ENCODE measurements at places on chromosomes 3 and 15. TPM values are rescaled to one million over a fixed set of nuclear protein-coding genes. Genes with fewer than 3 reads are reported as not detected.

The C2CD4A gene
- not detected for total RNA-seq

The CHST2 gene
- total RNA-seq, result 24.8 TPM

DNA sequence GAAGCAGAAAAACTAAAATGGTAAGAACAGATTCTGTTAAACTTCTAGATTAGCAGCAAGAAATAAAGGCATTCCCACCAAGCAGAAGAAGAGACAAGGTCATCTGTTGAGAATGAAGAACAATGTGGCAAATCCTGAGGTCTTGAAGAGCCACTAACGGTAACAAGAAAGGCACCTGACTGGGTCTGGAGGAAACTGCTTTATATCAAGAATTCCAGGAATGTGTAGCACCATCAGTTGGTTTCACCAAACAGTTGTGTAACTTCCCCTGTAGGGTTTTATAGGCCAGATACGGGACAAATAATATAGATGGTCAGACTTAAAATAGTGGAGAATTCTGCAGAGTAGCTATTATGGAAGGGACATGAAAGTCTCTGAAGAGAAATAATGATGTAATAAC is 57.3 kb downstream of the ACAP2 start:
- DNase-seq, result no peak

The PLSCR1 gene
- total RNA-seq, result 44.6 TPM

- DNase-seq, result no peak
Observed at GRCh38 chr15:23437673-23438072, 9.4 kb downstream of the GOLGA6L2 start.

The HESX1 gene
- 0.39 TPM for total RNA-seq

DNA sequence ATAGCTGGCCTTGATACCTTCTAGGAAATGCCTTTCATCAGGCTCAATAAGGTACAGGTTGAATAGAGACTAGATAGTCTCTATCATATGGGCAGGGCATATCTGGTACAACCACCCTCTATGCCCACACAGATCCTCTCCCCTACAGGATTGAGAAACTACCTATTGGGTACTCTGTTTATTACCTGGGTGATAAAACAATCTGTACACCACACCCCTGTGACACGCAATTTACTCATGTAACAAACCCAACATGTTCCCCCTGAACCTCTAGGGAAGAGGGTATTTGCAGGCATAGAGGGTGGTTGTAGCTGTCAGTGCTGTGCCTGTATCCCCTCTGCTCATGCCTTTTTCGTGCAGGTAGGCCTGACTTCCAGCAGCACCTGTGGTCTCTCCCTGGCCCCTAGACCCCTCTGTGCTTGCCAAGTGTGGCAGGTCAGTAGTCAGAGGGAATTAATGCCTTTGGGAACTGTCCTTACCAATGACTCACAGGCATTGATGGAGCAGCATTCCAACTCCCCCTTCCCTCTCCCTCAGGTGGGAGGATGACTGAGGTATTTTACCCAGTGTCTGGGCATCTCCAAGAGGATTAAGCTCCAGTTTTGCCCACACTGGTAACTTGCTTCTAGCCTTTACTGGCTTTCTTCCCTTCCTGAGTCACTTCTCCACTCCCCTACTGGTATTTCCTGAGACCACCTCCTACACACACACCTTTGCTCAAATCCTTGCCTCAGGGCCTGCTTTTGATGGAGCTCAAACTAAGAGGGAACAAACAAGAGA is 18.3 kb downstream of the CLSTN2 start:
- DNase-seq, result no peak

The CTXN2 gene
- 0.10 TPM for total RNA-seq

DNA sequence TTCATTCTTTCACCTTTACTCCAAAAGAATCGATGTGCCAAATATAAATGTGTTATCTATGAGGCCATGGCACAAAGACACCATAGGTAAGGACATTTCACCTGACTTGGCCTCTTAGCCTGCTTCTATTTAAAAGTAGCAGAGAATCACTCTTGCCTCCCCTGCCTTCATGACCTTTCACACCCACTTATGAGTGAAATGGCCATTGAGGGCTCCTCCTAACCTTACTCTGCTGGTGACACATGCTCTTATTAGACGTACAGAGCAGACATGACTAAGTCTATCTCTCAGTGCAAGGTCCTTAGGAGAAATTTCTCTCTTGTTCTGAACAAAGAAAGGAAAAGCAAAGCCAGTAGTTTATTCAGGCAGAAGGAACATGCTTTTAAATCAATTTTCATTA is 150.7 kb downstream of the LRTM1 start:
- DNase-seq, result no peak

The CEP152 gene
- 18.1 TPM for total RNA-seq

- DNase-seq, result no peak
Observed at GRCh38 chr3:108110934-108111333, 20.1 kb upstream of the CD47 start.

The RFT1 gene
- total RNA-seq, result 30.7 TPM

DNA sequence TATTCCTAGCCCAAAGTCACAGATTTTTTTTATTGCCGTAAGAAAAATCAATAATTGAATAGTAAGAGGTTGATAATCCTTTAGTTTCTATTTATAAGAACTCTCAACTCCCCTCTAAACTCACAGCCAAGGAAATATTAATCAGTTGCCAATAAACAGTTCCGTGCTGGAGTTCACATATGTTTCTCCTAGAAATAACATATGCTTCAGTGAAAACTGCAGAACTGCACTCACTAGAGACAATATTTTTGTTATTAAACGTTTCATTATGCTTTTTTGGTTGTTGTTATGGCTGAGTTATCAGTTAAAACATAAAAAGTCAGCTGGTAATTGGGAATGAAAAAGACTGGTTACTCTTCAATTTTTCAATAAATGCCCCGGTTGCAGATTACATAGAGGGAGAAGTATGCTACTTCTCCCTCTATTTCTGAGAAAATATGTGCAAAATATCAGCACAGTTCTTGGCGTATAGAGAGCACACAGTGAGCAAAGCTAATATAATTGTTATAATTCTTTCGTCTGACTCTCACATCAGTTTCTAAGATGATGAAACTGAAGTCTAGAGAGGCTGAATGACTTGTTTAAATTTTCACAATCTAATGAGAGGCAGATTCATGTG is 781.2 kb upstream of the GRM7 start:
- no peak for DNase-seq

The AGBL1 gene
- total RNA-seq, result not detected

DNA sequence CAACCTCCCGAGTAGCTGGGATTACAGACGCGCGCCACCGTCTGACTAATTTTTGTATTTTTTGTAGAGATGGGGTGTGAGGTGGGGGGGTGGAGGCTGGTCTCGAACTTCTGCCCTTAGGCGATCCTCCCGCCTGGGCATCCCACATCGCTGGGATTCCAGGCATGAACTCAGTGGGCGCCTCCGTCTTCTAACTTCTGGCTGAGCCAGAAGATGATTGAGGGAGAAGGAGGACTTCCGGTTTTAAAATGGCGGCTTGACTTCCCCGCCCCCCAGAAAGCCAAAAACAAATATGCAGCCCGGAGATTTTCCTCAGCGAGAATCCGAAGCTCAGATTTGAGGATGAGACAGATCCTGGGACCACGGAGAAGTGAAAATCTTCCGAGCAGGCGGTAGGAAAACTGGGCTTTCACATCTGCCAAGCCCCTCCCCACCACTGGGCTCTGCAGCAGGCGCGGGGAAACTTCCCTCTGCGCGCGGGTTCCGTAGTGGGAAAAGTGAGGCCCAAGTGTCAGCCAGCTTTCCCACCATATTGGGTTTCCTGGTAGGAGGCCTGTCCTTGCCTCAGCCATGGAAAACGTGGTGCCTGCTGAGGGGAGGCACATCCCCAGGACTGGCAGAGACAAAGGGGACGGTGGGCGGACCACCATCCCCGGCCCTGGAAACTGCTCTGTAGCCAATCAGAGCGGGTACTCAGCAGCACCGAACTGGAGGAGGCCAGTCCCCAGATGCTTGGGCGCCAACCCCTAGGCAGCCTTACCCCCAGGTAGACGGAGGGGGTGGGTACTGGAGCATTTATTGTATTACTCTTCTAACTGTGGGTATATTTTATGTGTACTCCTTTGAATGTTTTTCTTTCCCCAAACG is 17.3 kb downstream of the CHST14 start:
- no peak for DNase-seq

DNA sequence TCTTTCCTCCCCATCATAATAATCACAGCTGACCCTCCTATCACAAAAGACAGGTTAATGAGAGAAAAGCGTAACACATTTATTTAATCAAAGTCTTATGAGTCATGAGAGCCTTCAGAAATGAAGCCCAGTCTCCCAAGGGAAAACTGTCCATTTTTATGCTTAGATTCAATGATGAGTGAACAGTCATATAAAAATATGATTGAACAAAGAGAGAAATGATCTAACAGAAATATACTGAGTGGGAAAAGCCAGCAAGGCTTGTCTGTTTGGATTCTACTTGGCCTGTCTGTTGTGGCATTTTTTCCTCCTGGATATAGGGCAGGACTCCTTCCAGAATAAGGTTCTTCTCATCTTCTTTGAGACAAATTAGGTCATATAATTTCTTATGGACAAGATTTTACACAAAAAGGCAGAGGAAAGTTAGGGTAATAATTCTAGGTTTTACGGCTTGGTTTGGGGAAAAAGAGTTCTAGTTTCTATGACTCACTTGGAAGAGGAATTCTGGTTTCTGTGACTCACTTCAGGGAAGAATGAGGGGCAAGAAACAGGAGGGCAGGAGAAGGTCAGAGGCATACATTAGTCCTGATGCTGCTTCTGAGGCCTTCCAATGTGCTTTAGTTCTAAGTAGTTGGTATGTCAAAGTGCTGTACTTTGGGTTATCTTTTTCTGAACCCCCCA is 534.2 kb downstream of the ZIC1 start:
- DNase-seq, result no peak

The P2RY14 gene
- 7.0 TPM for total RNA-seq

- DNase-seq, result no peak
Observed at GRCh38 chr15:29871401-29871800, 49.1 kb upstream of the TJP1 start.

The PLA2G4E gene
- total RNA-seq, result not detected

GRCh38 chr15:33074212-33074611 is 120.3 kb downstream of the FMN1 start:
- no peak for DNase-seq

GRCh38 chr3:157065201-157065600 is 94.7 kb downstream of the CCNL1 start:
- DNase-seq, result no peak

GRCh38 chr3:23389089-23389488 is 186.0 kb downstream of the UBE2E2 start:
- DNase-seq, result no peak

- DNase-seq, result no peak
Observed at GRCh38 chr3:42935472-42935871, 29.5 kb downstream of the ZNF662 start.

DNA sequence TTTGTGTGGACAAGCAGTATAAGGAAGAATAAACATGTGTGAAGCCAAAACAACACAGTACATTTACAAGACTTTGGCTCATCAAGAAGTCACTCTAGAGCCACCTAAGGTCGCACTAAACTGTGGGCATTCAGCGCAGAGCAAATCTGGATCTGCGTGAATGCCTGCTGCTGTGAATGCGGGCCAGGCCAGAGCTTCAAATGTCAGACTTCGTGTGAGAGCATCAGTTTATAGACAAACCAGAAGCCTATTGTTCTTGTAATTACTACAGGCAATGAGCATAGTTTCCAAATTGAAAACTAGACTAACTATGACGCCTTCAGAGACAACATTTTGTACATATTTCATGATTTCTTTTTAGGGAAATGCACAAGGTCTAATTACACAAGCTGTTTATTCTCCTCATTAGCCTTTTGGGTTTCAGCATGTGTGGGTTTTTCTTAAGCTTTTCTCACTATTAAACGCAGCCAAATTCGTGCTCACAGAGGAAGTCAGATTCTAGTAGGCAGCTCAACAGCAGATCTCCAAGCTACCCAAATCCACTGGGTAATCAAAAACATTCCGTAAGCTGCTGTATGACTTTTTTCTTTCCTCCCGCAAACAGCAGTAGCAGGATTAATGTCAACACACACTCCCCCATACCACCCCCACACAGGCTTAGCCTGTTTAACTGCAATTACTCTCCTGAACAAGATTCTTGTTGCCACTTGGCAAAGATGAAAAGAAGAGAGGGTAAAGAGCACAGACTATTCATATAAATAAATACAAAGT is 84.5 kb upstream of the SETMAR start:
- no peak for DNase-seq

- DNase-seq, result no peak
Observed at GRCh38 chr3:105322570-105323273, 44.0 kb upstream of the ALCAM start.

- no peak for DNase-seq
Observed at GRCh38 chr3:155083313-155083905, 3.3 kb downstream of the MME start.

GRCh38 chr15:90594301-90594738 is 64.6 kb downstream of the CRTC3 start:
- DNase-seq, result peak; percentile 89

The PATL2 gene
- total RNA-seq, result 60.5 TPM

The COPG1 gene
- total RNA-seq, result 85.9 TPM

GRCh38 chr15:29322415-29322814 is 52.8 kb upstream of the NSMCE3 start:
- DNase-seq, result no peak

The MAGEL2 gene
- total RNA-seq, result not detected

The DPPA2 gene
- not detected for total RNA-seq

All from B cell (primary cell).